Activated CD4-positive, alpha-beta T cell treated with anti-CD3 and anti-CD28 coated beads for 4 hours (primary cell): ENCODE measurements at places on chromosomes 13 and 19.

GRCh38 chr13:29594303-29594709 is 1.2 kb downstream of the SLC7A1 start:
- peak; percentile 40 for DNase-seq

- DNase-seq = no peak
These were observed 2166.4 kb downstream of the PCDH9 start for GRCh38 chr13:65063753-65064152.

GRCh38 chr13:113040597-113041292 is 64.8 kb upstream of the F7 start:
- no peak for DNase-seq

GRCh38 chr13:48403913-48404312 is 9.0 kb downstream of the LPAR6 start:
- no peak for DNase-seq

DNA sequence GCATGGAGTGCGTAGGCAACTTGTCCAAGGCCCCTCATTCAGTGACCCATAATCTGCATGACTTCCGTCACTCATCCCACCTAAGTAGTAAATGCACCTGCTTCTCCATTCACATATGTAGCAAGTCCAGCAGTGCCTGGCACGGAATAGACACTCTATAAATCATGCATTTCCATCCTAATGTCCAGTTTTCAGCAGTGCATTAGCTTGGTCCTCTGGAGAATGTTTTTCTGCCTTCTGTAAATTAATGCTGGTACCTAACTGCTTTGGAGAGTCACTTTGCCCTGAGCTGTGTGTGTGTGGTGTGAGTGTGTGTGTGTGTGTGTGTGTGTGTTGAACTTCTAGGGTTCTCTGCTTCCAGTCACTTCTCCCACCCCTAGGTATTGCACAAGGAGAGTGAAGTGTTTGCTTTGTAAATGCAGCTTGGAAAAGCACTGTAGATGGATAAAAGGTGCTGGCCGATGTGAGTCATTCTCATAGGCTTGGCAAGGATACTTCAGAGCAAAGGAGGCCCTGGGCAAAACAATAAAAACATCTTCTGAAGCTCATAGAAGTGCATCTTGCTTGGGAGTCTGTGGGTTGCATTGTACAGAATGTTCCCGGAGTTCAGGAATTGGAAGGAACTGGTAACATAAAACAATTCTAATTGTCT is 181.8 kb downstream of the KATNAL1 start:
- DNase-seq = no peak

- DNase-seq = peak; percentile 84
These were observed 5.5 kb downstream of the CCDC124 start for GRCh38 chr19:17938092-17938845.

GRCh38 chr13:60574735-60575134 is 177.7 kb downstream of the TDRD3 start:
- DNase-seq = no peak

- DNase-seq = no peak
These were observed 32.2 kb downstream of the CNMD start for GRCh38 chr13:52707375-52707774.

DNA sequence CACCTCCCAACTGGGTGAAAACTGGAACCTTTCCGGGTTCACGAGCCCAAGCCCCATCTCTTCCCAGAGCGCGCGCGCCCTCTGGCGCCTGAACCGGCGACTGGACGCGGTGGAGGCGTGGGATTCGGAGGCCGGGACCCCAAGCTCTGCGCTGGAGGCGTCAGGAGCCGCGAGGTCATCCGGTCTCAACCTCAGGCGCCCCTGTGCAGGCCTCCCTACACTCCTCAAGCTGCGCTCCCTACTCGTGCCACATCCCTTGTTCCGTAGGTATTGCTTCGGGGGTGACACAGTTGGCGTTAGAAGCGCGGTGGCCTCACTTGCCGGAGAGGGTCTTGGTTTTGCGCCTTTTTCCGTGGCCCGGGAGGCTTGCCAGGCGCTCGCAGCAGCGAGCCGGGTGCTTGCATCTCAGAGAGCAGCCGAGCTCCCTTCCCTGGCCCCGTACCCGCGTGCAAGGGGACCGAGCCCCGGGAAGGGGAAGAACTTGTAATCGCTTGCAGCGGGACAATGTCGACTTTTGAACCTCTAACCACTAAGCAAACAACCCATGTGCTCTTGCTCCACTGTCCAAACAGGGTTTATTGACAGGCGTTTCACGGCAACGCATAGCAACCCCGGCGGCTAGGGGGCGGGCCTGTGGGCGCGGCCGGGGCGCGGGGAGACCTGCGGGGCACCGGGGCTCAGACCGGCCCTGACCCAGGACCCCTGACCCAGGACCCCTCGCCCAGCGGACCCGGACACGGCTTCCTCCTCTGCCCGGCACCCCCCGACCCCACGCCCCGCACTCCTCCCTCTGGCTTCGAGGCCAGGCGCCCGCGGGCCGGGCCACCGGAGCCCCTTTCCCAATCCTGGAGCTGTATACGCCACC is 8.5 kb downstream of the CDX2 start:
- no peak for DNase-seq

GRCh38 chr19:40646743-40647254 is 43.7 kb downstream of the NUMBL start:
- DNase-seq = no peak

DNA sequence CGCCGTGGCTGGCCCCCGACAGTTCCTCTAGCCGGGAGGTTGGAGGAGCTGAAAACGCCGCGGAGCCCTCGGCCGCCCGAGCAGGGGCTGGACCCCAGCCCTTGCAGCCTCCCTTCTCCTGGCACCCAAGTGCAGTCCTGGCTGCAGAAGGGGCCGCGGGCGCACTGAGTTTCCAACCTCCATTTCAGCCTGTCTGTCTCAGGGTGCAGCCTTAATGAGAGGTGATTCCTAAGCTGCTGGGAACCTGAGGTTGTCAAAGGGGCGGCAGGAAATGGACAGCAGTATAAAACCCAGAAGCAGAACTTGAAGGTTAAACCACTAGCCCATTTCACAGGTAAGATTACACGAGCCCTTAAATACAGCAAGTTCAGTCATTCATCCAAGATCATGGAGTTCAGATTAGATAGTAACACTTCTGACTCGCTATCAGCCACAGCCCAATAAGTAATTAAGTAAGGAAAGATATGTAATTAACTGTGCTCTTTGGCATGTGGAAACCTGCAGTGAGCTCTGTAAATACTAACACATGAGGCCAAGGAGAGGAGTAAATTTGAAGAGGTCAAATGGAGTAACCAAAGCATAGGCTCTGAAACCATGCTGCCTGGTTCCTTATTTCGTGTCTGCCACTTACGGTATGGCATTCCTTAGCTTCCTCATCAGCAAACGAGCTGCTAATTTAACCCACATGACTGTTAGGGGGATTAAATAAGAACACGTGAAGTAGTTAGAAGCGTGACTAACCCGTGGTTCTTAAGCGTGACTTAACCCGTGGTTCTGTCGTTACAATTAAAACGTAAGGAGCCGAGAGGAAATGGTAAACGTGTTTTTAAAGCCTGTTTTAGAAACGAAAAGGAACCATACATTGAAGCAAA is 686 bp downstream of the SETDB2 start:
- DNase-seq = peak; percentile 32

DNA sequence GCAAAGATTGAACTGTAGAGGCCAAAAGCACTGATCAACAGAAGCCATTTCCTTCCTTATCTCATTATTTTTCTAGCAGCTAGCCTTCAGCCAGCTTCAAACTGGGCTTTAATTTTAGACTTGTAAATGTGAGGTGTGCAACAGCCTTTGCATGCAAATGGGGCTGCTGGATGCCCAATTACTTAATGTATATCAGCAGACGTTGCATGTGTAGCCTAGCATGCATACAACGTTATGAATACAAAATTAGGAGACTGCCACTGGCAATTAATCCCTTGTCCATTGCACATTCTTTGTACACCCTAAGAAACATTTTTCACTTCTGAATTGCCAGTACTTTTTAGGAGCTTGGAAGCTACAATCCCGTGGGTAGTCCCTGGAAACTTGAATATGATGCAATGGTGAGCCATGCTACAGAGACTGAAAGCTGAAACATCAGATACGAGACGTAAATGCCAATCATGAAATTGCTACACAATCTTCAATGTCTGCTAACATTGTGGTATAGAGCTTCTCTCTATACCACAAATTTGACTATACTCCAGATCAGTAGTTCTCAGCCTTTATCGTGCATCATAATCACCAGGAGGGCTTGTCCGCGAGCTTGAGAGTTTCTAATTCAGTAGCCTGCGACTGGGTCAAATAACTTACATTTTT is 20.2 kb downstream of the EPSTI1 start:
- no peak for DNase-seq

DNA sequence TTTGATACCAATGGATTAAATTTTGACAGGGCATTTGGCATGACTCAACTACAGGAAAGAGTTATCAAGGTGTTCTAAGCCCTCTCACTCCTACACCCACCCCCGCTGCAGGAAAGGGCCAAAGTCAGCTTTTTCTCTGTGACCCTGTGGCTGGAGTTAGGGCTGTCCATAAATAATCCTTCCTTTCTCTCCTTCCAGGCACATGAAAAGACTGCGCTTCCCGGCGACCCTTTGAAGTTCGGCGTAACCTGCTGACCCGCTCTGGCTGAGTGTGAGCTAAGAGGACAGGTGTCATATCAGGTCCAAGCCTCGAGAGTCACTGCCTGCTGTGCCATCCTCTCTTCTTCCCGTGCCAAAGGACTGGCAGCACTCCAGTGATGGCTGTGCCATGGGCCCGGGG is 25.6 kb downstream of the ZNF114 start:
- DNase-seq = no peak

GRCh38 chr13:33870046-33870668 is 52.2 kb downstream of the RFC3 start:
- DNase-seq = no peak

GRCh38 chr13:57734306-57734705 is 102.8 kb downstream of the PCDH17 start:
- DNase-seq = no peak

DNA sequence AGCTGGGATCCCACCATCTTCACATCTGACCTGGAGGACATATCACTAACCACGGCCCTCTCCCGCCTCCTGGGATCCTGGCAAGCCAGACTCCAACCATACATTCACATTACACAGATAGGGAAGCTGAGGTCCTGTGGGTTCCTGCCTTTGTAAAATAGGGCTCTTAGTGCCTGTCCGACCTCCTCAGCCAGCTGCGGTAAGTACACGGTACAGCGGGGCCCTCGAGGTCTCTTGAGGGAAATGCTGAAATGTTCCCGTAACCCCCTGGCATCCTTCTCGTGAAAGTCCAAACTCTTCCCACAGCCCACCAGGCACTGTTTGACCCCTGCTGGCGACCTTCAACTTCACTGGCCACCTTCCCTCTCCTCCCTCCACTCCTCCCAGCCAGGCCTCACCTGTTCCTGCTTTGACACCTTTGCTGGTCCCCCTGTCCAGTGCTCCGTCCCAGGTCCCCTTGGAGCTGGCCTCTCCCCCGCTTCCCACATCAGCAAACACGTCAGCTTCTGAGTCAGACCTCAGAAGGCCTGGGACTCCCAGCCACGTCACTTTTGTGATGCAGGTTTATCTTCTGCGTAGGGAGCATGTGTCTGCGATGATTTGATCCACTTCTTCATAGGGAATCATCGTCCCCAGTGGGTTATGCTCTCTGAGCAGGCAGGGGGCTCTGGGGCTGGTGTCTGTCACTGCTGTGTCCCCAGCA is 8.8 kb upstream of the GNG7 start:
- no peak for DNase-seq

- no peak for DNase-seq
These were observed 7.5 kb downstream of the IL4I1 start for GRCh38 chr19:49889038-49889686.

DNA sequence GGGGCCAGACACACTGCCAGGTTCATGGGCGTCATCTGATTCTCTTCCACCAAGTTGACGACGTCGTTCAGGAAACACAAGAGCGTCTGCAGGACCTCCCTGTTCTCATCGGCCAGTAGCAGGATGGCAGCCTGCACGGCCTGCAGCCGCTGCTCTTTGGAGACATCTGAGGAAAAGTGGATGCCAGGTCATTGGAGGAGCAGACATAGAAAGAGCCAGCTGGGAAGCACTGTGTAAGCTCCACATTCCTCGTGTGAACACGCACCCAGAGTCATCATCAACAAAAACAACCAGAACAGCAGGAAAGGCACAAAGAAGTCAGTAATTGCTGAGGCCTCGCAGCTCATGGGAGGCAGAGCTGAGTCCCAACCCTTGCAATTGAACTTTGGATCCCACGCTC is 96.5 kb downstream of the KL start:
- no peak for DNase-seq
